ENCODE measurements at places on chromosomes 1 and 21. TPM values are rescaled to one million over a fixed set of nuclear protein-coding genes. Genes with fewer than 3 reads are reported as not detected.

Gene KLF17
- not detected for total RNA-seq

Gene FCGR2B
- 1.7 TPM for total RNA-seq

Gene CR1L
- not detected for total RNA-seq

DNA sequence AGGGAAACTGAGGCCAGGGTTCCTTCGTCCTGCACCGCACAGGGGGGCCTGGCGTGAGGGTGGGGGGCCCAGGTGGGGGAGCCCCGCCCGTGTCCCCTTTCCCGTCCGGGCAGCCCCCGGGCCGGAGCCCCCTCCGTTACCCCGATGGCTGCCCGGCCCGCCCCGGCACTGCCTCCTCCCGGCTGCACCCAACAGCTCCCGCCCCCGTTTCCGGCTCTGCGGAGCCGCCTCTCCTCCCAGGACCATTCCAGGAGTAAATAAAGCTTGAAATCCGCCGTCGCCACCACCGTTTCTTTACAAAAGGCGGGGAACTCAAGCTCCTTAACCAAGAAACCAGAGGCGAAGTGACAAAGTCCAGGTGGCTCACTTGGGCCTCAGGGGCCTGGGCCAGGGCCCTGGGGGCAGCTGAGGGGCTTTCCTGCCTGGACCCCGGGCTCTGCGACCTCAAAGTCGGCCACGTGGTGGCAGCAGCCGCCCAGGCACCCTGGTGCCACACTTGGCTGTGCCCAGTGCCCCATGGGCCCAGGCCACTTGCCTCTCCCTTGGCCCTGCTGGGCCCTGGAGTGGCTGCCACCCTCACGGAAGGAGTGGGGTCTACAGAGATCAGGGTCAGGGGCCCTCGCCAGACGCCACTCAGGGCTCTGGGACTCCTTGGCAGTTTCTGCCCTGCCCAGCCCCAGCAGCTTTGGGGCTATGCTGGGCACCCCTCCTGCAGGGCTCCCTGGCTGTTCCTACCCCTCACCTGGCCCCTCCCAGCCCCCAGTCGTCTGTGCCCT lies 514 bp upstream of the FAAP20 start:
- DNase-seq, result peak; percentile 92

- no peak for DNase-seq
Measured at GRCh38 chr1:47229031-47229885, 2.8 kb downstream of the TAL1 start.

Gene PTCH2
- total RNA-seq, result 0.32 TPM

Gene BACE2
- total RNA-seq, result 14.7 TPM

DNA sequence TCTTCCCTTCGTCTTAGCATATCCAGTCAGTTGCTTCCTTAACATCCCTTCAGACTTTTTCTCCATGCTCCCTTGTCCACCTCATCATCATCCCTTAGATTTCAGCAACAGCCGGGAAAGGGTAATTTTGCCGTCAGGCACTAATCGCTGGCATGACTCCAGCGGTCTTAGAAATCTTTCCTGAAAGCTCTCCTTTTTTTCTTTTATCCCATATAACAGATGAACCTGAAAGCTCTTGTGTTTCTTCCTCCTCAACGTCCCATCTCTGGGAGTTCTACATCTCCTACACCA lies 10.4 kb upstream of the BOLA1 start:
- no peak for DNase-seq

Gene LHX8
- not detected for total RNA-seq

DNA sequence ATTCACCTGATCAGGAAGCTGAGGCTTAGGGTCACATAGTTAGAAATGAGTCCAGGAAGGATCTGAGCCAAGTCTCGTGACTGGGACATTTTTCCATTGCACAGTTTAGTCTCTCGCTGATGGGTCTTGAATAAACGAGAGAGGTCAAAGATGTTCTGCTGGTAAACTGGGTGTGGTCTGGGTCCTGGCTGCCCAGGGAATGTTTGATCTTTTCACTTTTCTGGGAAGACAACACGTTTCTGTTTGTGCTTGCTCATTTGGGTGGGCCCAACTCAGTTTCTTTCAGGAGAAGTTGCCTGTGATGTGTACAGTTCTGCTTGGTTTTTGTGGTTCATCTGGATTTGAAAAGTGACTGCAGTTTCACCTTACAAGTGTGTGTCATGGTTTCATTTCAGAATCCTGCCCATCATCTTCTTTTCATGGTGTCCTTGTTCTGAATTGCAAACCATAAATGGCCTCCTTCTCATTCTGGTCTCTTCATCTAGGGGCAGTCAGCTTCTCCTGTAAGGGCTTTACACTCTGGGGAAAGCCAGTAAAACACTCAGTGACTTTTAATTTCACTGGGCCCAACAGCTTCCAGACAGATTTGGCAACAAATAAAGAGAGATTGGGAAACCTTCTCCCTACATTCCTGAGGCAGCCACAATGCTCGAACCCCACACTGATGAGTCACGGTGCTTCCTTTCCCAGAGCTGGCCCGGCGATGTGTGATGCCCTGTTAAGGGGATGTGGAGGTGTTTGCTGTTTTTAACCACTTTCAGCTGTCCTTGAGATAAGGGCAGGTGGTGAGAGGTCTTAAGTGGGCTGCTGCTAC lies 7.2 kb upstream of the TACSTD2 start:
- DNase-seq, result peak; percentile 20

Gene KCNE2
- total RNA-seq, result not detected

- DNase-seq, result no peak
Measured at GRCh38 chr1:38733761-38734160, 125.8 kb downstream of the RRAGC start.

GRCh38 chr1:193525411-193525810 lies 339.0 kb upstream of the B3GALT2 start:
- DNase-seq, result no peak

GRCh38 chr1:53574621-53575020 lies 115.4 kb downstream of the DMRTB1 start:
- DNase-seq, result no peak

- DNase-seq, result no peak
Measured at GRCh38 chr1:212712451-212713303, 13.0 kb upstream of the BATF3 start.

Gene CITED4
- 22.7 TPM for total RNA-seq

GRCh38 chr1:167926486-167926997 lies 9.9 kb upstream of the DCAF6 start:
- DNase-seq, result no peak

DNA sequence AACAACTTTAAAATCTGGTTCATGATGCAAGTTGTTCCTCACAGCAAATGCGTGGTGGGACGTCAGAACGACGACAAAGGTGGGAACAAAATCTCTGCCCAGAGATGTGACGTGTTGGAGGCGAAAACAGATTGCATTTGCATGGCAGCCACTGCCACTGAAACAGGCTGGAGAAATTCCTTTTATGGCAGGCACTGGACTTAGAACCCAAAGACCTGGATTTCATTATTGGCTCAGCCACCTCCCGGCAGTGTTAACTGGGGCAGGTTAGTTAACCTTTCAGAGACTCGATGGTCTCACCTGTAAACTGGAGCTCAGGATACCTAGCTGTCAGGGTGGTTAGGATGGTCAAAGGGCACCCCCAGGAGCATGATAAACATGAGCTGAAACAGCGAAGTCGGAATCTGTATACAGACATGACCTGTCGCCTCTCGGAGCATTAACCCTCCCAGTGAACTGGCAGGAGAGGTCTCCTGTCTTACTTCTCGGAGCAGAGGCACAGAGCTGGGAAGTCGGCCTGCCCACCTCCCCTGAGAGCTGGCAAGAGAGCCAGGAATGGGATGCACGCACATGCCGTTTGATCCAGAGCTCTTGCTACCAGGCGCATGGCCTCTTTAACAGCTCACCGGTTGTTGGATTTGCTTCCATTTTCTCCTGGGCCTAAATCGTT lies 59.2 kb upstream of the TARBP1 start:
- DNase-seq, result no peak

DNA sequence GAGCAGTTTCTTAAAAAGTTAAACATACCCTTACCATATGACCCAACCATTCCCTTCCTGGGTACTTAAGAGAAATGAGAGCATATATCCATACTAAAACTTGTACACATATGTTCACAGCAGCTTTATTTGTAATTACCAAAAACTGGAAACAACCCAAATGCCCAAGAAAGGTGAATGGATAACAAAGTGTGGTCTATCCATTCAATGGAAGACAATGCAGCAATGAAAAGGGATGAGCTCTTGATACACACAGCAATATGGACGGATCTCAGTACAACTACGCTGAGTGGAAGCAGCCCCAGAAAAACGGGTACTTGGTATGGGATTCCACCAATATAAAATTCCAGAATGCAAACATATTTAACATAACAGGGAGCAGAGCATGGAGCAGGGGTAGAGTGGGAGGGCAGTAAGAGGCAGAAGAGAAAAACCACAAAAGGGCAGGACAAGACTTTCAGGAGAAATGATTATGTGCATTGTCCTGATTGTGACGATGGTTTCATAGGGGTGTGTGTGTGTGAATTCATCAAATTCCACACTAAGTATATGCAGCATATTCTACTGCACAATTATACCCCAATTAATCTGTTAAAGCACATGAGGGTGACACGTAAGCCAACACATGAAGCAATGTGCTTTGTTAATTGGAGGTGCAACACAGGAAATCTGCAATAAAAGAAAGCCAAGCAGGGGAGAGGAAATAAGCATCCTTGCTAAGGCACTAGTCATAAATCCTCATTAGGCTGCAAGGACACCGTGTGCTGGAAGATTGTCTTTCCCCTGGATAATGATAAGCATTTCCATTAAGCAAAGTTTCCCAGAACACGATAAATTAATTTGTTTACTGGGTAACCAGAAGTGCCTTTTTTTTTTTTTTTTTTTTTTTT lies 113.1 kb upstream of the KRTAP19-8 start:
- no peak for DNase-seq

GRCh38 chr21:31397939-31398338 lies 53.9 kb upstream of the TIAM1 start:
- no peak for DNase-seq

- peak; percentile 4 for DNase-seq
Measured at GRCh38 chr1:109782514-109782913, 18.8 kb upstream of the EPS8L3 start.

Gene C1orf226
- total RNA-seq, result 6.7 TPM

- DNase-seq, result no peak
Measured at GRCh38 chr1:228100822-228101613, 2.1 kb downstream of the C1orf35 start.

- DNase-seq, result no peak
Measured at GRCh38 chr21:44255511-44255981, 6.2 kb downstream of the DNMT3L start.

Gene MAN1C1
- 23.4 TPM for total RNA-seq

Gene FCRL5
- not detected for total RNA-seq

DNA sequence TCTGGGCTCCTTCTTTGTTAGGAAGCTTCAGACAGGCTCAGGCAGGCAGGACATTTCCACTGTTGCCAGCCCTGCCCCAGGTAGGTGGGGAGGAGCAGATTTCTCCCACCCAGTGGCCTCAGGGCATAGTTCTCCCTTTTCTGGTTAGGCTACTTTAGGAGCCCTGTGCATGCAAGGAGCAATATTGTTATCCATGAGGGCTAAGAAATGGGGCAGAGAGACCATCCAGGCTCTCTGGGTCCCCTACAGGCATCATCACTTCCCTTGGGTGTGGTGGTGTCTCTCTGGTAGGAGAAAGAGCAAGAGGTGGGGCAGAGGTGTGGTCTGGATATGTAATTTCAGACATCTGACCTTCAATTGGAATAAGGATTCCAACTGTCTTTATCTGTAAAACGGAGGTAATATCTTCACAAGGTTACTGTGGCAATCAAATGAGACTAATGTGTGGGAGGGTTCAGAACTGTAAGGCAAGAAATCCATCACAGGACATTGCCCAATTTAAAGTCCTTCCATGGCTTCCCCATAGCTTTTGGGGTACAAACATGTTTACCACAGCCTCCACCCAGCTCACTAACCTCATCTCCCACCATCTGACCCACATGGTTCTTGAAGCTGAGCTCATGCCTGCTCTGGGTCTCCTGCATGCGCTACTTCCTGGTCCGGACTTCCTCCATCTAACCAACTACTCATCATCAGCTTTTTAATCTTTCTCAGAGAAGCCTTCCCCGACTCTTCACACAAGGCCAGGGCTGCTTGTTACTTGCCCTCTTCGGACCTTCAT lies 26.1 kb downstream of the PCAT6 start:
- DNase-seq, result no peak

DNA sequence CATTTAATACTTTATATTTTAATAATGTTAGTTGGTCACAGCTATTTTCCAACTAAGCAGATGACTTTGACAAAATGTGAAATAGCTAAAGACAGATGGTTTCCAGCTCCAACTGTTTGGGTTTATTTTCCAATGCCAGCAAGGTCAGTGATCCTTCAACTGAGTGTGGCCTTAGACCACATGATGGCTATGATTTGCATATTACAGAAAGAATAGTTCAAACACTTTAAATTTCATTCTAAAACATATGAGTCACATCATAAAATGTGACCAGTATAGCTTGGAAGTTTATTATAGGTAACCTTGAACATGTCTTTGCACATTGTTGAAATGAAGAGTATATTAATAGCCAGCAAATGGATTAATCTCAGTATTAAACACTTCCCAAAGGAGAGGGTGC lies 454.0 kb upstream of the C1orf87 start:
- no peak for DNase-seq

- no peak for DNase-seq
Measured at GRCh38 chr1:150558303-150558704, 9.1 kb downstream of the ADAMTSL4 start.

DNA sequence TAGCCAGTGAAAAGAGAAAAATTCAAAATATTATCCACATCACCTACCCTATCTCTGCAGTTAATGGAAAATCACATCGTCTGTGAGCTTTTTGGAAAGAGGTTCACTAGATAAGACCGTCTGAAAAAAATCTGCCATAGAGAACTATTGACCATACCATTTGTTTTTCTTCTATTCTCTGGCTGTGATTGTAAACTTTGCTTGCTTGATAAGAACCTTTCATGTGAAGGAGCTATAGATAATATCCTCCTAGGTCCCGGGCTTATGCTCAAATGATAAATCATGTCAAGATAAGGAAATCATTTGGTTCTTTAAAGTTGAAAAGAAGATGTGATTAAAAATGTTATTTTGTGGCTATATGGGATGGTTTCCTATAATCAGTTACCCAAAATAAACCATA lies 369.9 kb downstream of the SIPA1L2 start:
- no peak for DNase-seq

- no peak for DNase-seq
Measured at GRCh38 chr1:27603309-27603680, 649 bp downstream of the AHDC1 start.

Gene OLIG2
- not detected for total RNA-seq

DNA sequence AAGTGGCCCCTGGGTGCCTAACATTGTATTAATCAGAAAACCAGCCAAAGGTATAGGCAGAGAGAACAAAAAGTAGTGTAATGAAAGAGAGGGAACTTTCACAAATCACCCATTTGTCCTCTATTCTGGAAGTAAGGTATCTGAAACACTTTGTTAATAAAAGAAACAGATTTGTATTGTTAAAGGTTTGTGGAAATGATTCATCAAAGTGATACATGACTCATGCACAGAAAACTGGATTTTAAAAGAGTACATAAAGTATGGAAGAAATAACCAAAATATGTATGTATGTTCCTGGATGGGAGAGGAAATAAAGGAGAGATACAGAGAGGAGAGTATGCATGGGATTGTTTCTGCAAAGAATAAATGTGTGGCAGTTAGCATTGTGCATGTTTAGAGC lies 126.8 kb downstream of the RGS21 start:
- no peak for DNase-seq

GRCh38 chr21:44706026-44706705 lies 5.2 kb downstream of the TSPEAR start:
- DNase-seq, result no peak

- DNase-seq, result peak; percentile 41
Measured at GRCh38 chr1:37795340-37796125, 1.9 kb downstream of the MANEAL start.
